ENCODE measurements at places on chromosomes 5 and 9.

GRCh38 chr5:97453263-97453662 lies 270.2 kb upstream of the RIOK2 start:
- no peak for DNase-seq

DNA sequence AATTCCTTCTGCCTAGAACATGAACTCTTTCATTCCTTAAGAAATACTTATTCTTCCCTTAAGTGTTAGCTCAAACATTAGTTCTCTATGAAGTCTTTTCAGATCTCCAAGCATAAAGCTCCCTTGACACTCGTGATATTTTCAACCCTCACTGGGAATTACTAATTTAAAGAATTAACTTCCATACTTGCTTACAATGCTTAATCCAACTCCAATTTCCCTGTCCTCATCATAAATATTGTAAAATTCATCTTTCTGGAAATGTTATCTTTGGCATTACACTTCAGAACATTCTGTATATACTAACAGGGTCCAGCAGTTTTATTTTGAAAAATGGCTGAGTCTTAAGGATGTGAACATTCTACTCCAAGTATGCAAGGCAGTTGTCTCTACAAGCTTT lies 7.2 kb downstream of the STARD4 start:
- DNase-seq = no peak

DNA sequence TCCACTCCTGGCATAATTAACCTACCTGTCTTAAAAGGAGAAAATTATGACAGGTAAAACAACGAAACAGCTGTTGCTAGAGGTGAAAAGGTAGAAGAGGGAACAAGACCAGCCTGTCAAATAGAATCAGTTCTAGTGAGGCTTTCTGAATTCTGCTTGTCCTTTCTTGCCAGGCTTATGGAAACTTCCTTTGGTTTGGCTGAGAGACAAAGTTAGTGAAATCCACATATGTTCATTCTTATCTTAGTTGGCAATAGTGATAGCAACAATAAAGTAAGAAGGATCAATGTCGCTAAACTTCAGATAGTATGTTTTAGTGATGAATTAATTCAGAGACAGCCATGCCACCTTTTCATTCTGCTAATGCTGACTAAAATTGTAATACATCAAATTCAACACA lies 34.4 kb downstream of the HAPLN1 start:
- DNase-seq = no peak

GRCh38 chr9:14405176-14405706 lies 91.3 kb upstream of the NFIB start:
- DNase-seq = no peak

DNA sequence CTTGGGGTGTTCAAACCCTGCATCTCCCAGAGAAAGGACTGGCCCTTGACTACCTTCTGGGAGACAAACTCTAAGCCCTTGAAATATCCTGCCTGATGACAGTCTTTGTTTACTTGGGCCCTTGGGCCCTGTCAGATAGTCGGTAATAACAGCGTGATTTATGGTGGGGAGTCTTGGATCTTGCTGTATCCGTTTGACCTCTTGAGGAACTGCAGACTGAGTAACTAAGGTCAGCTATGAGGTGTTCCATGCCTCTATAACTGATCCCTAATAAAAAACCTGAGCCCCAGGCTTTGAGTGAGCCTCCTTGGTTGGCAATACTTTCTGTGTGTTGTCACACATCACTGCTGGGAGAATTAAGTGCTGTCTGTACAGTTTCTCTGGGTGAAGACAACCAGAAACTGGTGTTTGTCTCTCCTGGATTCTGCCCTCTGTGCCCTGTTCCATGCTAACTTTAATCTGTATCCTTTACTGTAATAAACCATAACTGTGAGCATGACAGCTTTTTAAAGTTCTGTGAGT lies 56.2 kb upstream of the ANKRD33B start:
- DNase-seq = no peak

DNA sequence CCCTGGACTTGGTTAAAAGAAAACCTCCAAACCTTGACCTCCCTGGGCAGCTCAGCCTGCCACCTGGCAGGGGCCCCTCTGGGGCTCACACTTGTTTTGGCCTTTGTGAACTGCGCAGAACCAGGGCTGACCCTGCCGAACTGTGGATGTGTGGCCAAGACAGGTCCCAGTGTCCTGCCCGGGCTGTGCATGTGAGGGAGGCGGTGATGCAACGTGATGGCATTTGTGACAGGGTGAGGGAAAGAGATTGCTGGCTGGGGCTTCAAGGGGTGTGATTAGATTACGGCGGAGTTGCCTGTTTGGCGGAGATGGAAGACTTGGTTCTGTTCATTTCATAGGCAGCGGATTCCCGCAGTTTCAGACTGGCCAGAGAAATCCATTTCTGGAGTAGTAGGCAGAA lies 30.4 kb upstream of the NKX2-5 start:
- peak; percentile 74 for DNase-seq

DNA sequence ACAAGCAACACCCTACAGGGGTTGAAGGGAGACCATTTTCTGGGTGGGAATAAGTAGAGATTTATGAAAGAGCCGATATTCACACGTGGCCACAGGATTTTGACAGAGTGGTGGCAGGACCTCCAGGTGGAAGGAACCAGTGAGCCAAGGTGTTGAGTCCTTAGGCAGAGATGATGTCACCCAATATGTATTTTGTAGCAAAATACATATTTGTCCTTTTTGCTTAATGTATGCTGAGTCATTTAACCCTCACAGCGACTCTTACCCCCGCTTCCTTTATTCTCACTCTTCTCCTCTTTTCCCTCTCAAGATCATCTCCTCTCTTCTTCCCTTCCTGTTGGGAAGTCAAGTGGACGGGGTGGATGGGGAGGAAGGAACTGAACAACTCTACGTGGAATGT lies 215.7 kb upstream of the S1PR3 start:
- DNase-seq = no peak

DNA sequence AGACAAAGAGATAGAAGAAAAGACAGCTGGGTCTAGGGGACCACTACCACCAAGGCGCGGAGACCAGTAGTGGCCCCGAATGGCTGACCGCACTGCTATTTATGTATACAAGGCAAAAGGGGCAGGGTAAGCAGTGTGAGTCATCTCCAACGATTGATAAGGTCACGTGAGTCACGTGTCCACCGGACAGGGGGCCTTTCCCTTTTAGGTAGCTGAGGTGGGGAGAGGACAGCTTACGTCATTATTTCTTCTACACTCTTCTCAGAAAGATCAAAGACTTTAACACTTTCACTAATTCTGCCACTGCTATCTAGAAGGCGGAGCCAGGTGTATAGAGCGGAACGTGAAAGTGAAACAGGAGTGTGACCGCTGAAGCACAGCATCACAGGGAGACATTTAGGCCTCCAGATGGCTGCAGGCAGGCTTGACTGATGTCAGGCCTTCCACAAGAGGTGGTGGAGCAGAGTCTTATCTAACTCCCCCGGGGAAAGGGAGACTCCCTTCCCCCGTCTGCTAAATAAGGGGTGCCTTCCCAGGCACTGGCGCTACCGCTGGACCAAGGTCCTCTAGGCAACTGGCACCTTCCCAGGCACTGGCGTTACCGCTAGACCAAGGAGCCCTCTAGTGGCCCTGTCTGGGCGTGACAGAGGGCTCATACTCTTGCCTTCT lies 6.1 kb upstream of the PRR16 start:
- DNase-seq = peak; percentile 87

DNA sequence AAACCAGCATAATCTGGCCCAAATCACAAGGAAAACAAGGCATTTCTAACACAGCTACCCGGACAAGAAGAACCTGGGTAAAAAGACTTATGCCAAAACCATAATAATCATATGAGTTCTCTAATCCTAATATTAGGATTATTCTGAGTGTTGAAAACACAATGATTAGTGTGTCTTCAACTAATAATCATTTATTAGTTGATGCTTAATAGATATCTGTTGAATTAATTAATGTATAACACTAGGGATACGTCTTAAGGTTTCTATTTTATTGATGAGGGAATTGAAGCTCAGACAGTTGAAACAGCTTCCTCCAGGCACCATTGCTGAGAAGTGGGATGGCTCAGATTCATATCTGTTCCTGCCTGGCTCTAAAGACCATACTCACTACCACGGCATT lies 112.2 kb downstream of the DOCK2 start:
- DNase-seq = no peak

DNA sequence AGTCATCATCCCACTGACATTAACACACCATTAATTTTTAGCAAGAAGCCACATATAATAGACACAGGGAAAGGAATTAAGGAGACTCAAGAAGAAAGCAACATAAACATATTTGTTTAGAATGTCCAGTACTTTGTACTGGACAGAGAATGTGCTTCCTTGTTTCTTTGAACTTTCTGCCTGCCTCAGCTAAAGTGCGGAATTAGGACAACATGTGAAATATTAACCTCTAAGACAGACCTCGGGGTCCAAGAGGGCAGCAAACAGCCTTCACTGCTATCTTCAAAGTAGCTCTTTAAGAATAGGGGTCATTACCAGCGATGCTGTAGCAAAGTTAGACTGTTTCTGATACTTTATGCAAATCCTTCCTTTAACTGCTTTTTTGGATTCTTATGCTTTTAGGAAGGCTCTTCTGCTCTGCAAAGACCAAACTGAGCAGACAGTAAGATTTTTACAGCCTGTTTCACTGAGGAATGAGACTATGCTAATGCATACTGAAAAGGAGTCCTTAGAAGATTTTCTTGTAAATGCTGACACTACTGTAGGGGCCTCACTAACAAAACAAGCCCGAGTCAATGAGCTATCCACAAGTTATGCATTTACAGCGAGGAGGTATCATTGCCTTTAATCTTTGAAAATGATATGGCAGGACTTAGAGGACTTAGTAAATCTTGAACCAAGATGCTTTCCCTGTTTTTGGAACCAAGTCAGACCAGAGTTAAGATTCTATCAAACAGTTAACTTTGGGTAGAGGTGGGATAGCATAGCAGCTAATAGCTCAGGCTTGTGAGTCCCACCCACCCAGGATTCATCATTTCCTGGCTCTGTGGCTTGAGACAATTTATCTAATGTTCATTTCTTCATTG lies 23.8 kb downstream of the DAB2 start:
- no peak for DNase-seq

DNA sequence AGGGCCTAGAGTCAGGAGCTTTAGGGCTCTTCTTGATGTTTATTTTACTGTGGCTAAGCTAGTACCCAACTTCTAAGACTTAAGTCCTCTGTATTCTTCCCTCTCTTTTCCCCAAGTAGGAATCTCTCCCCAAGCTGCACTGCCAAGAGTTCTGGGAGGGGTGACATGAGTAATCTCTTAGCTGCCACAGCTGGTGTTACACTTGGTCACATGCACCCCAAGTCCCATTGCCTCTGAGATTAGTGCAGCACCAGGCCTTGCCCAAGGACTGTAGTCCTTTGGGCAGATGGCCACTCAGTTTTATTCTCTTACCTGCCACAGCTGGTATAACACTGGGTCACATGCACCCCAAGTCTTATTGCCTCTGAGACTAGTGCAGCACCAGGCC lies 114.7 kb upstream of the RIOK2 start:
- no peak for DNase-seq

DNA sequence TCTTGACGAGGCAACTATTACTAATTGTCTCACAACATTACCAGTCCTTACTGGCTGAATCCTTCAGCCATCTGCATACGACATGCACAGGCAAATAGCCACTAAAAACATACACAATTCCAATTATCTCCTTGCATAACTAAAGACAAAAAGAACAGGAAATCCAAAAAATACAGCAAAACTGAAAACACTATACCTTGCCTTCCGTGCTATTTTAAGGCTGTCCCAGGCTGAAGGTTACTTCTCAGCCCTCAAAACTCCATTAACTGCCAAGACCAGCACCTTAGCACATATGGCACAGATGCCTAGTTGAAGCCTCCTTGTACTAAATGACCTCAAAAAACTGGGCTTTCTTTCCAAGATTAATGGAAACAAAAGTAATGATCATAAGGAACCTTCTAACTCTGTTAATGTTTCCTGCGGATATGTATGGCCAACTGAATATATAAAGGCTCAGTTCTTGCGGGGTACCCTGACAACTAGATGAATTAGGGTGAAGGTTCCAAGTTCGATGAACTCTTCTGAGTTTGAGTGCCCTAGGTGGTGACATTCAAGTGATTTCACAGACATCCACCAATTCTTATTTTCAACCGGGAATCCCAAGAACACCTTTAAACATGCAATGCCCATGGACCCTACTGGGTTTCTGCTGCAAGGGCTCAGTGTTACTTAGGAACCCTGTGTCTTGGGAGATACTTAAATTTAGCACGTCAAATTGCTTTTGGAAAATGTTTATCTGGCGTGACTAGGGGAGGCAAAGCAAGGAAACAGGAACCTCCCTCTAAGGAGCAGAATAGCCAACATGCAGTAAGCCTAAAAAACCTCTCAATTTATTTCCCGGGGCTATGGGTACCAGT lies 455.3 kb downstream of the RAB3C start:
- DNase-seq = no peak

DNA sequence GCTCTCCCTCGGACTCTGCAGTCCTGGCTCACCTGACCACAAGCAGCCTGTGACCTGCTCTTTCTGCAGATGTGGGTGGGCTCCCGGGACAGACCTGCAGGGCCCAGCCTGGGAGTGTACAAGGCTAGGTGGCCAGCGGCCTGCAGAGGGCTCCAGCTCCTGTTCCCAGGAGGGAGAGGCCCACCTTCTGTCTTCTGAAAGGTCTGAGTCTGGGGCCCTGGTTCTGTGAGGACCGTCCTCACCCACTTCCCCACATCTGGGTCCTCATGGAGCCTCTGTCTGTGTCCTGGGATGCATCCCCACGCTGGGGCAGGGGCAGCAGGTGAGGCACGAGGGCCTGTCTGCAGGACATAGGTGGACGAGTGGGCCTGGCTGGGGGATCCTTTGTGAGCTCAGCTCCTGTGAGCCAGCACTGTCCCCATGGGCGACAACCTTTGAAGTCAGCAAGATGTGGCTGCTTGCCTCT lies 43.7 kb downstream of the PHF2 start:
- DNase-seq = no peak

DNA sequence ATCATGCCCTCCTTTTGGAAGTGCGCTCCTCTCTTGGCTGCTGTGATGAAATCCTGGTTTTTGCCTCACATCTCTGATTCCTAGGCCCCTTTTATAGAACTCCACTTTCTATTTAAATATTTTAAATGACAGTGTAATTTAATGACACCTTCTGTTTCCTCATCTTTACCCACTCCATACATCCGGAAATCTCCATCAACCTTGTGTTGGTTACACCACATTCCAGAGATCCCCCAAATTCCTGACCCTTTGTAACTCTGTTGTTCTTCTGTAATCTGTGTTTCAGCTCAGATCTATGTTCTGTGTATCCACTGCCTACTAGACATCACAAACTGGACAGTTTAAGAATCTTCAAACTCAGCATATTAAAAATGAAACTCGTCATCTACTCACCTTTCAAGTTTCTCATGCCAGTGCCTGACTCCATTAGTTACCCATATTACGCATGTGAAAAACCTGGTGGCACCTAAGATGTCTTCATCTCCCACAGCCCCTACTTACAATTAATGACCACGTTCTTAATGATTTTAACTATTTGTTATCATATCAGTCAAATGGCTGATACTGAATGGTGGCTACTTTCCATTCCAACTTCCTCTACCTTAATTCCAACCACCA lies 25.1 kb downstream of the PARP8 start:
- no peak for DNase-seq

- DNase-seq = no peak
Observed at GRCh38 chr9:23552876-23553601, 273.0 kb downstream of the ELAVL2 start.

All from left cardiac atrium (tissue), 4 donors.